Cortex of kidney (tissue), 1 donor: ENCODE measurements at places on chromosomes 13 and 19.

GRCh38 chr13:81714513-81714912 is 1373.6 kb upstream of the SPRY2 start:
- no peak for DNase-seq

DNA sequence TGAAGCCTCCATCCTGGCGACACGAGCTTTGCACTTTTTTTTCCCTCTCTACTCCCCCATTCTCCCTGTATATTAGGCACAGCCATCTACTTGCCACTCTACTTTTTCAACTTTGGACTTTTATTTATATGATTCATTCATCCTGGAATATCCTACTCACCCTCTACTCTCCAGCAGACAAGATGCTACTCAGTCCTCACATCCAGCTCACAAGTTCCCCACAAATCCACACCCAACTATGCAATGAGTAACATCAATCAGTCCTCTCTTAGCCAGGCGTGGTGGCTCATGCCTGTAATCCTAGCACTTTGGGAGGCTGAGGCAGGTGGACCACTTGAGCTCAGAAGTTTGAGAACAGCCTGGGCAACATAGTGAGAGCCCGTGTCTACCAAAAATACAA is 23.9 kb upstream of the URAD start:
- no peak for DNase-seq

DNA sequence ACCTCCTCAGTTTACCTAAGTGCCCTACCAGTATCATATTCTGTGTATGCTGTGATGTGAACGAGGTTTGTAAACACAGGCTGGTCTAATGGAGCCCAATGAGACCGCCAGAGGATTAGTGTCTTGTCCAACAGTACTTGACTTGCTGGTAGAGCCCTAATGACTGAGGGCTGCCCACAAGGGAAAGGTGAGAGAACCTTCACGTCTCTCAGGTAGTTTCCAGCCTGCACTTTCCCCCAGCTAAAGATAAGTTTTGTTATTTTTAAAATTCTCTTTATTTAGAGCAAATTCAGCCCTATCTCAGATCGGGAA is 498 bp upstream of the RBM26 start:
- DNase-seq, result no peak

DNA sequence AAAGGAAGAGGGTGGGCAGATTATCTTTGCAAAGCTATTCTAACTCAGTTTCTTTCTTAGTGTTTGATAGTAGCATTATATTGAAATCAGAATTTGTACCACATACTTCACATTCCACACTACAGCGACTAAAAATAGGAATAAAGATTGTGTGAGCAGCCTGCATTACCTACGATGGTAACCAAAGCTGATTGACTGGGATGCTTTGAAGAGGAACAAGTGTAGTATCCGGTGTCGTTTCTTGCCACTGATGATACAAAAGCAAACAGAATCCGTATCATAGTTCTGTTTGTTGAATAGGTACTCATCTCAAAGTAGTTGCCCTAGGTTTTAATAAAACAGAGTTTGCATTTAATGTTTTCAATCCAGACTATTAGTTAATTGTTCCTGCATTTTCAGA is 51.2 kb downstream of the FLT3 start:
- DNase-seq, result no peak

DNA sequence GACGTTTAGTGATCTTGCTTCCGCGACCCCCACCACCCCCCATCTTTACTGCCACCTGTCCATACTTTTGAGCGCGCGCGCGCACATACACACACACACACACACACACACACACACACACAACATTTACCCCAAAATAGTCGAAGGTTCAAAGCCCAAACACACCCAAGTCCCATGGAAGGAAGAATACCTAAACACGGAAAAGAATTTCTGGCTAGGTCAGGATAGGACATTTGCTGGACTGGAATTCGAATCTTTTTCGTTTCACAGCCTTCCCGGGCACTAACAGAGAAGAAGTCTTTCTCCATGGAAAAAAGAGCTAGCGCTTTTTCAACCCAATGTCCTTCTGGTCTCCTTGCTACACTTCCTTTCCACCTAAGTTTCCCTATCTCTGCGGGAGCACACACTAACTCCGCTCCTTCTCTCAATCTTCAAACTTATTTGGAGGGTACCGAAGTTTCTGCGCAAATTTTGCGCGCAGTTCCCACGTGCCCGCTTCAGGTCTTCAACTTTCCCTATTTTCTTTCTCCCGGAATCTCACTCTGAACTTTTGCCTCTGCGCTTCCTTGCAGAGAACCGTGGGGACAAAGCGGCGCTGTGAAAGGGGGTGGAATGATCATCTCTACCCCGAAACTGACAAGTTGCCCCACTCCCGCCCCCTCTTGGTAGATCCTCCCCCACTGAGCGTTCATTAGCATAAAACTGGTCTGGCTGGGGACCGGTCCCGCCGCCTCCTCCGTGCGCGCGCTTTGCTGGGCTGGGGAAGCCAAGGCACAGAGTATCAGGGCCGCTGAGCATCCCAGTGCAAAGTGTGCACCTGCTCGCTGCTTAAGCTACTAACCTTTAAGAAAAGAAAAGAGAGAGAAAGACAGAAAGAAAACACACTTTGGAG is 2.7 kb downstream of the DACH1 start:
- peak; percentile 4 for DNase-seq

DNA sequence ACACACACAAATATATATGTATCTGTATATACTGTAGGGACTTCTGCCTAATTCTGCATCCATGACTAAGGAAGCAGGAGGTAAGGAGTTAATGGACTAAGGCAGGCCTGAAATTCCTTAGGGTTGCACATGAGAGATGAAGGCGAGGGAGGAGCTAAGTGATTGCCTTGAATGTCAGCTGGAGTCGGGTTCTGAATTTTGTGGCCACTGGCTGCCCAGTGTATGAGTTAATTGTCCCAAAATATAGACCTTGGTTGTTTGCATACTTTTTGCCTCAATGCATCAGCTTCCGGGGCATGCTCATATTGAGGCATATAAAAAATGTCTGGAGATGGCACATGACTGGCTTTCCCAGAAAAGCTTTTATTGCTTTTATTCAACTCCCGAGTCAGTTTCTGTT is 245.5 kb downstream of the TDRD3 start:
- no peak for DNase-seq

GRCh38 chr19:35265126-35265899 is 3.4 kb upstream of the USF2 start:
- no peak for DNase-seq

GRCh38 chr19:52748336-52748950 is 13.6 kb upstream of the ZNF611 start:
- DNase-seq, result no peak

- no peak for DNase-seq
Observed at GRCh38 chr19:33795370-33796163, 1.1 kb upstream of the KCTD15 start.

- no peak for DNase-seq
Observed at GRCh38 chr13:71606818-71607217, 260.2 kb downstream of the DACH1 start.

DNA sequence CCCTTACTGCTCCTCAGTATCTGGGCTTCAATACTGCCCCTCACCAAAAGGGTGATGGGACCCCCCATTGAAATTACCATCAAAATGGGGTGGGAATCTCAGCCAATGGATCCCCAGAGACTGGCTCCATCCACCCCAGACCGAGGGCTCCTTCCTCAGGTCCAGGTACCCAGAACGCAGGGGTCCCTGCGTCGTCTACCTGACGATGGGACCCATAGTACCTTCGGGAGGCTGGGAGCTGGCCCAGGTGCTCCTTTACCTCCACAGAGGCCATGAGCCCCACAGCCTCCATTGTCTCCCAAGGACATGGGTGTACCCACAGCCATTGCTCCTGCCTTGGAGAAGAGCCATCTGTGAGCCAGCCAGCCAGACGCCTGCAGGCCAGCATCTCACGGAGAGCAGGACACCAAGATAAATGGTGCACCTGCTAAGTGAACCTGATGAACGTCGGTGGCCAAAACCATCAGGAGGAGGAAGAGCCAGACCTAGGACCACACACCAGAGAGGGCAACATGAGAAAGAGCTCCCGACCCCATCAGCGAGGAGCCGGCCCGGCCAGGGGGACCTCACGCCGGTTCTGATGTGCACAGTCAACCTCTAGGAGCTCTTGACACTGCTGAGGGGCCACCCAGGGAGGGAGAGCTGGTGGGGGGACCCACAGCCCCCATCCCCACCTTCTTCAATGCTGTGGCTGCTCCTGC is 156.8 kb upstream of the SOX1 start:
- no peak for DNase-seq

DNA sequence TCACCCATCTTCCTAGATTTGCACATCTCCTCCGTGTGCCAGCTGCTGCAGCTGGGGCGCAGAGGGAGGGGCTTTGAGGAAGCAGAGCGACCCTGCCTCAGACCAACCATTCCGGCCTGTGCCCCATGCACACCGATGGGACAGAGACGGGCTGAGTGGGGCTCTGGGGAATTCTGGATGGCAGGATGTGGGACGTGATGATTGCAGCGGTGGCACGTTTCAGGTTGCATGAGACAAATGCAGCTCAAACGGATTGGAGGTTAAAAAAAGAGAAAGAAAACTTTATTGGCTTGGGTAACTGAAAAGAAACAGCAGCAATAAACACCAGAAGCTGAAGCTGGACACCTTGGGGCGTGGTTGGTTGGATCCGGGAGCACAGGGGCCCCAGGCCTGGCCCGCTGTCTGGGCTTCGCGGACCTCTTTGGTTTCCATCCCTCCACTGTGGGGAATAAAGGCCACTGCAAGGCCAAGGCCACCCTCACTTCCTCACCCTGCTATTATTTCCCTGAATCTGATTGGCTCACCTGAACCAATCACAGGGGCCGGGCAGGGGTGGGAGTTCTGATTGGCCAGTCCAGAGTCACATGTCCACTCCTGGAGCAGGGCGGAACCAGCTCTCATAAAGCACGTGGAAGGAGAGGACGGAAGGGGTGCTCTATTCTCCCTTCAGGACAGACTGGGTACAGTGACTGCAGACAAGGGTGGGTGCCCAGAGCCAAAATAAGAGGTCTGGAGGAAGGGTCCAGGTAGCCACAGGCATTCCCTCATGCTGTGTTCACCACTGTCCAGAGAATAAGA is 6.1 kb upstream of the ZNF787 start:
- no peak for DNase-seq

DNA sequence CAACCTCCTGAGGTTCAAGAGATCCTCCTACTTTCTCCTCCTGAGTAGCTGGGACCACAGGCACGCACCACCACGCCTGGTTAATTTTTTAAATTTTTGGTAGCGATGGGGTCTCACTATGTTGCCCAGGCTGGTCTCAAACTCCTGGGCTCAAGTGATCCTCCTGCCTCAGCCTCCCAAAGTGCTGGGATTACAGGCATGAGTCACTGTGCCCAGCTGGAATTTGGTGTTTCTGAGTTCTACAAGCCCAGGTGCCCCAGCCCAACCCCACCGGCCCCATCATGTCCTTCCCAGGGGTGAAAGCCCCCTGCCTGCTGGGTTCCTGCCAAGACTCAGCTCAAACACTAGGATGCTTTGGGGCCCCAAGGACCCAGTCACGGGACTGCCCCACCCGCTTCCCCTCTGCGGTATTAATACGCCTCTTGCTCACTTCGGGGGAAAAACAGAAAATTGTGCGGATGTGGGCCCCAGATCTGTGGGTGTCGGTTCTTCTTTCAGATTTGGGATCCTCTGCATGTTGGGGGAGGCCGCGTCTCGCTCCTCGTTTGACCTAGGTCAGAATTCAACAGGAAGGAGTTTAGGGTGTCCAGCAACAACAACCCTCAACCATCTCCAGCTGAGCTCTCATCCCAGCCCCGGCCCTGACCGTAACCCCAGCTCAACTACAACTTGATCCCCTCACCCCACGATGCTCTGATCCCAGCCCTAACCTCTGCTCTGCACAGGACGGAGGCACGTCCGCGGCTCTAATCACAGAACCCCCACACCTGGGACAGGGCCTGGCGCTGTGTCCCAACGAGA is 3.7 kb upstream of the FCER2 start:
- no peak for DNase-seq

GRCh38 chr19:47615714-47616113 is 6.8 kb downstream of the BICRA start:
- DNase-seq, result no peak

GRCh38 chr19:41918653-41919244 is 9.5 kb downstream of the ERFL start:
- no peak for DNase-seq

DNA sequence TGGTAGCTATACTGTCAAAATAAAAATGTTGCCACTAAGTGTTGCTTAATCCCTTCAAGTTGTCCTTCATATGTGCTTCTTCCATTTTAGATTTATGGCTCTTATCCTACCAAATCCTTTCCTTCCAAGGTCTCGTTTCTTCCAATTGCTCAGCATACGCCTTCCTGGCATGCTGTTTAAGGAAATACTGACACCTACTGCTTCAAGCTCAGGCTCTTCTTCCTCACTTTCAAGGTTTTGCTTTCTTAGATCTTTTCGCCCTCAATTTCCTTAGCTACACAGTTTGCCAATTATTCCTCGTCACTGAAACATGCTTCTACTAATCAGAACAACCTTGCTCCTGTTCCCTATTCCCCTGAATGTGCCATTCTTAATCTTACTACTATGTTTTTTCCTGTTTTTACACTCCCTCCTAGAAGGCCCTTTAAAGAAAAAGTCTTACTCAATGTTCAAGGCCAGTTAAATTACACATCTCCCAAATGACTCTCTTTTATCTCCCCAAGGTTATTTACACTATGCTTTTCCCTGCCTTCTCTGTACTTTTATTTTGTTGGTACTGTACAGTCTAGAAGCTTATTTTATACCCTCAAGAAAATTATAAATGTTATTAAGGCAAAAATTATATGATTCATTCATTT is 343.1 kb downstream of the MZT1 start:
- DNase-seq, result no peak

- DNase-seq, result no peak
Observed at GRCh38 chr13:52348983-52349780, 56.8 kb downstream of the THSD1 start.

- no peak for DNase-seq
Observed at GRCh38 chr19:7318176-7318575, 24.0 kb upstream of the INSR start.

DNA sequence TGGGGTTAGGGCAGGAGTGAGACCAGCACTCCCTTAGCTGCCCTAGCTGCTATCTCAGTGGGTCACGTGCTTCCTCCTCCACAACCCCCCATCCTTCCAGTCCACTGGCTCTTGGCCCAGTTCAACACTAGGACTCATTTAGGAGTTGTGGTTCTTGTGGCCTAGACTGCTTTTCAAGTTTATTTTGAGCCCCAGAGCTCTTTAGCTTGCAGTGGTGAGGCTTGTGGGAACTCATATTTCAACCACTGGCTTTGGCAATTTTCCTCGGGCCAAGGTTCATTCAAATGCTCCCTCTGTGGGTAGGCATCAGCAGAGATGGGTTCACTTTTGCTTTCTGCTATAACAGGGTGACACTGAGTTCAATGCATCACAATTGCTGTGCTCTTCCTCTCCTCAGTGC is 436.2 kb upstream of the SLITRK5 start:
- no peak for DNase-seq

DNA sequence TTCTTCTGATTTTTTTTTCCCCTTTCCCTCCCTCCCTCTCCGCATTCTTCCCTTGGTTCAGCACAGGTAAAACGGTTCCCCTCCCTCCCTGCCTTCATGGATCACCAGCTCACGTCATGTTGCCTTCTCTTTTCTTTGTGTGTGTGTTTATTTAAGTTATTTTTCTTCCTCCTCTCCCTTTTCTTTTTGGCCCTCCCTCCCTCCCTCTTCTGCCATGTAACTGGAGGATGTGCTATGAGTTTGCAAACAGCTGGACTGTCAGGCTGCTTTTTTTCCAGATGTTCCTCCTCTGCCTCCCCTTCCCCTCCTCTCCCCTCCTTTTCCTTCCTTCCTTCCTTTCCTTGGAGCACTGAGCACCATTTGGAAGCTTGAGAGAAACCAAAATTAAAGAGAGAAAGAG is 2.0 kb downstream of the LENG9 start:
- DNase-seq, result no peak
